ELR (cell line): ENCODE measurements at places on chromosomes 16 and 17.

- no peak for DNase-seq
Observed at GRCh38 chr17:56675876-56676660, 82.6 kb downstream of the NOG start.

GRCh38 chr17:49132699-49133364 is at the start of gene B4GALNT2:
B4GALNT2 (plus strand) TSS chr17:49132769; CDS start chr17:49132793, 24 bp downstream.
- DNase-seq, result peak; percentile 51

DNA sequence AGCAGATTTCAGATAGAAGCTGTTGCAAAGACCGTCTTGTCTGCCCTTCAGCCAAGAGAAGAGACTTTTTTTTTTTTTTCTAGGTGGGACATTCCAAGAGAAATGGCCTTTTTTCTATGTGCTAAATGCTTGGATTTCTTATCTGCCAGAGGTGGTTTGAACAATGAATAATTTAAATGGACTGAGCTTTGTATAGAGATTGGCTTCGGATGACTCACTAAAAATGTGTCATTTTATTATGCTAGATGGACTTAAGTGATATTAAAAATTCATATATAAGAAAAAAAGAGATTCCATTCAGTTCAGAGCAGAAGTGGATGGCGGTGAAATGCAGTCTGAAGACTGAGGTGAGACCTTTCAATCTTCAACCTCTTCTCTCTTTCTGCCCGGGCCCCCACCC is 58.4 kb downstream of the MEAK7 start:
- peak; percentile 53 for DNase-seq

- no peak for DNase-seq
Observed at GRCh38 chr17:3308603-3309002, 10.4 kb upstream of the OR3A1 start.

- DNase-seq, result no peak
Observed at GRCh38 chr17:44914148-44914547, 1.2 kb downstream of the GFAP start.

GRCh38 chr16:17949141-17949981 is 387.2 kb downstream of the NPIPA8 start:
- no peak for DNase-seq

- peak; percentile 54 for DNase-seq
Observed at GRCh38 chr17:78381601-78382232, 3.3 kb downstream of the PGS1 start.

DNA sequence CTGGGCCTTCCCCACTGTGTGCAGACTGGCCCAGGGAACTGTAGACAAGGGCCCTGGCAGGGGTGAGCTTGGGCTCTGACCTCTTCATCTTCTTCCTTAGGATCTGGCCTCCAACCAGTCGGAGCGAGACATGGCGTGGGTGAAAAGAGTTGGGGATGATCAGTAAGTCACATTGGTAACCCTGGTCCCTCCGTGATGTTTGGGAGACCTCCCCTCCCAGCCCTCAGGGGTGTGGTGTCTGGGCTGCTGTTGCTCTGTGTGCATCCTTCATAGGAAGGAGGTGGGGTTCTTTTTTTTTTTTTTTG is 5.5 kb downstream of the TBKBP1 start:
- no peak for DNase-seq

DNA sequence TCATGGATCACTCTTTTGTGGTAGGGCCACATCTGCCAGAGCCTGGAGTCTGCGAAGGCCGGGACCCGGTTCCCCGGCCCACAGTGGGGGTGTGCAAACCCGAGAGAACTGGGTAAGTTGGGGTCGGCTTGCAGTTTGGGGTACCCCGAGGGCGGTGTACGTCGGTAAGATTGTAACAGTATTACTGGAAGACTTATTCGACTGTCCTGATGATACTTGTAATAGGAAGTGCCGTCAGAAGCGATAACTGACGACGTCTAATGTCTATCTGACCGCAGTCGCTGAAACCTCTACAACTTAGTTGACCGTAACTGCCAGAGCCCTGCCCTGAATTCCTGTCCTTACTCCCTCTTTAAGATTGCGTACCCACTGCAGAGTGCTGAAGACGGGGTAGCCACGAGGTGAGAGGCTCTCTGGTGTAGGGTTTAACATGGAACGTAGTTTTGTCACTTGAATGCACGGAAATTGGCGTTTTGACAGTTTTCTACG is 24.0 kb downstream of the TRPV2 start:
- DNase-seq, result no peak
